ENCODE measurements at places on chromosomes 6 and 20.

- no peak for DNase-seq
Observed at GRCh38 chr6:91299544-91300491, 712.9 kb upstream of the MAP3K7 start.

DNA sequence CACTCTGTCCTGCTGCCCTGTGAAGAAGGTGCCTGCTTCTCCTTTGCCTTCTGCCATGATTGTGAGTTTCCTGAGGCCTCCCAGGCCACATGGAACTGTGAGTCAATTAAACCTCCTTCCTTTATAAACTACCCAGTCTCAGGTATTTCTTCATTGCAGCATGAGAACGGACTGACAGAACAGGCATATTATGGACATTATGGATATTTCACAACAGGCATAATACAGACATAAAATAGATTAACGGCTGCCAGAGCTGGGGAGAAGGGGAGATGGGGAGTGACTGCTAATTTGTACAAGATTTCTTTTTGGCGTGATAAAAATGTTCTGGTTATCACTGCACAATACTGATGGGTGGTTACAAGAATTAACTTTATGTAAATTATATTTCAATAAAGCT lies 29.4 kb downstream of the TRPC4AP start:
- no peak for DNase-seq

DNA sequence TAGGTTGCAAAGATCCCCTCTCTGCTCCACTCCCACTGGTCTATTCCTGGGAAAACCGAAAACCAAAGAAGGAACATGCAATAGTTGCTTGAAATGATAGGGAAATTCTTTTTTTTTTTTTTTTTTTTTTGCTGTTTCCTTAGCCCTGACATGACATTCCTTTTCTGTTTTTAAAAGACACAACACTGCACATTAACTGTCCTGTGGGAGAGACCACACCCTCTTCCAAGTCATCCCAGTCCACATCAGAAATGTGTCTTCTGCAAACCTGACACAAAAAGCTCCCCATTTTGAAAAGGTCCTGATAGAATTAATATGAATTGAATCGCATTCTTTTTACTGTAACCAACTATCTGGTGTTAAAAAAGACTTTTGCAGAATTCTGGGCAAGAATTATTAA lies 43.4 kb upstream of the RIPOR2 start:
- no peak for DNase-seq

- no peak for DNase-seq
Observed at GRCh38 chr6:7389162-7389450, 436 bp downstream of the CAGE1 start.

GRCh38 chr6:25874822-25875562 lies 949 bp upstream of the SLC17A3 start:
- no peak for DNase-seq

DNA sequence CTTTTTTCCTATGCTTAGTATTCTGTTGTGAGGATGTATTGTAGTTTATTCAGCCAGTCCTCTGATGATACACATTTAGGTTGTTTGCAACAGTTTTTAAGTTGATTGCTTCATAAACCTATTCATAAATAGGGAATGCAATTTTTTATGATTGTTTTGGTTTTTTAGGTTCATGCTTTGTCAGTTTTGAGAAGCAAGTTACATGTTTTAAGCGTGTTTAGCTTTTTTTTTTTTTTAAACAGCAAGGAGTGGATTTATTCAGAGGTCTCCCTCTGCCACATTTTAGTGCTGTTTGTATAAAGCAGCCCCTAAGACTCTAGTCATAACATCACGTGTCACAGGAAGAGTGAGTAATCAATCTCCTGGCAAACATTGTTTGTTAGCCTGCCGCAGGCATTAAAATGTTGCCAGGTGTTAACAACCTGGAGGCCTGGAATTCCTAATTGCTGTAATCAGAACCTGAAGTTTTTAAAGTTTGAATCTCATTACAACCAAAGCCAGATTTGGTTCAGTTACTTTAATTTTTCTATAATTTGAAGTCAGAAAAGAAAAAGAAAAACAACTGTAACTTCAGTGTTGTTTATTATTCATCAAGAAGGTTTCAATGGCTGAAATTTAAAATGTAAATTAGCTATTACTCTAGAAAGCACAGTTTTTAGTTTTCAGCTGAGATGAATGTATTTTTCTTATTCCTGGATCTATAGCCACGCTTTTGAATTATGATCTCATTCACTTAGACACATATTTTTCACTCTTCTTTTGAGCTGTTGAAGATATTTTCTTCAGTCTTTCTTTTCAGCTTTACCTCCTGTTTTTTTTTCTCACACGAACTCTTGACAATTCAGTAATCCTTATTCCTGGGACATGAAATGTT lies 59.2 kb downstream of the KCNS1 start:
- DNase-seq: no peak

DNA sequence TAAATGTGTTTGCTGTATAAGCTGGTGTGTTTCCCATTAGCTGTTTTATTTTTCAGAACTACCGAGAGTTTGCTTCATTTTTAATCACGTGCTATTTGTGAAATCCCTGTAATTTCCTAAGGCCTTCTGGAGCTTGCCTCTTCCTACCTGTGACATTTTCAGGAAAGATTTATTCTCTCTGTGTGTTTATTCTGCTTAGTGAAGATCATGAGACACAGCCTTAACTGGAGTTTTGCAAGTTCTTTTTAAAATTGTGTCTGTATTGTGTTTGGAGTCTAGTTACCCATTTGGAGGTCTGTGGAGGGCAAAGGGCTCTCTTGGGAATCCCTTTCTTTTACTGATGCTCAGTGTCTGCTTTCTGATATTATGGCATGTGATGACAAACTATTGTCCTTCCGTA lies 359.1 kb upstream of the FLRT3 start:
- DNase-seq: no peak

DNA sequence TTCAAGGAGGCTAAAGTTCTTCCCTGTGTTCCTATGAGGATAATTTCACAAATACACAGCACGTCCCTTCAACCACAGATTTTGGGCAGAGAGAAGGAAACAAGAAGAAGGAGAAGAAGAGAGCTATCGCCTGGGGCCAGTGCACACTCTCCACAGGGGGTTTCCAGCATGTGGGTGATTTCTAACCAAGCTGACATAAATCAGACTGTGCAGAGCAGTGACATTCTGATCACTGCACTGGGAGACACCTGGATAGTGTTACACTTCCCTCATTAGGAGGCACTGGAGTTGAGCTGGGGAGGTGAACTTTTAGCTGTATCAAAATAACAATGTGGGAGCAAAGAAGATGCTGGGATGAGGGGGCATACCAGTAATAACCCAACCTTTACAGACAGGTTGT lies 71.8 kb upstream of the CENPW start:
- no peak for DNase-seq

GRCh38 chr6:7100072-7100752 lies 7.5 kb upstream of the RREB1 start:
- no peak for DNase-seq

DNA sequence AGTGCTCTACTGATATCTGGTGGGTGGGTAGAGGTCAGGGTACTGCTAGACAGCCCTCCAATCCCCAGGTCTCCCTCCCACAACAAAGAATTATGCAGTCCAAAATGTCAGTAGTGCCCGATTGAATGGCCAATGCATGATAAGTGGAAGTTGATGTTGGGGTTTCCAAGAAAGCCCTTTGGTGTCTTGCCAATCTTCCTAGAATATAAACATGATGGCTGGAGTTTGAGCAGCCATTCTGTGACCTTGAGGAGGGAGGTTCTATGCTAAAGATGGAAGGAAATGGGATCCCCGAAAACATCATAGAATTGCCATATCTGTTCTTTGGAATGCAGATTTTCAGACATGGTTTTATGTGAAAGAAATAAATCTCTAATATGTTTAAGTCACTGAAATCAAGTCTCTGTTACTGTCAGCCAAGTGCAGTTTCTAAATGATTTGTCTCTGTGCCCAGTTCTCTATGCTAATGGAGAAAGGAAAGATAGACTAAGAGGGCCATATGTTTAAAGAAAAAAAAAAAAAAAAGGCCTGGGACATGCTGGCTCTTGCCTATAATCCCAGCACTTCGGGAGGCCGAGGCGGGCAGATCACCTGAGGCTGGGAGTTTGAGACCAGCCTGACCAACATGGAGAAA lies 32.8 kb upstream of the PTPN1 start:
- DNase-seq: no peak

GRCh38 chr20:62409931-62410745 lies 3.1 kb upstream of the CABLES2 start:
- peak; percentile 66 for DNase-seq

DNA sequence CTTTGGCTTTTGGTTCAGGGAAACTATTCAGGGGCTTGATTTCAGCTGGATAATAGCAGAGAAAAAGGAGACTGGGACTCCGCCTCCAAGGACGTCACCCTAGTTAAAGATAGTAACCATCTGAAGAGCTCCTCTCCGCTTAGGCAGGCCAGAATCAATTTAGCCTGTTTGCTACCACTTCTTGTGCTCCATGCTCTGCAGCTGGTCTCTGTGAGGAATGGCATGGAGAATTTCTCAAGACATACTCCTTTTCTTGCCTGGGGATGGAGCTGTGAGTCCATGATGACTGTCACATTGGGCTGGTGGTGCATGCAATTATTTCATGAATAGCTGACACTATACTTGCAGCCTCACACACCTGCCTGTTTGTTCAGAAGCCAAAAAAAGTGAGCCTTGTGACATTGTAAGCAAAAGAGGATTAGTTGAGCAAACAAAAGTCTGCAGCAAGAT lies 61.4 kb downstream of the TXLNB start:
- DNase-seq: no peak

GRCh38 chr6:104548297-104548696 lies 311.4 kb downstream of the HACE1 start:
- DNase-seq: no peak

- no peak for DNase-seq
Observed at GRCh38 chr6:139490482-139490881, 116.0 kb upstream of the CITED2 start.

All from NCI-H187 (cell line).